ENCODE measurements at places on chromosomes 5 and 9.
A peak's percentile ranks its signal among the peaks of the same experiment; 100 is the strongest.

GRCh38 chr5:76521240-76521758, 101.9 kb downstream of the F2RL2 start:
- DNase-seq = peak; percentile 92

DNA sequence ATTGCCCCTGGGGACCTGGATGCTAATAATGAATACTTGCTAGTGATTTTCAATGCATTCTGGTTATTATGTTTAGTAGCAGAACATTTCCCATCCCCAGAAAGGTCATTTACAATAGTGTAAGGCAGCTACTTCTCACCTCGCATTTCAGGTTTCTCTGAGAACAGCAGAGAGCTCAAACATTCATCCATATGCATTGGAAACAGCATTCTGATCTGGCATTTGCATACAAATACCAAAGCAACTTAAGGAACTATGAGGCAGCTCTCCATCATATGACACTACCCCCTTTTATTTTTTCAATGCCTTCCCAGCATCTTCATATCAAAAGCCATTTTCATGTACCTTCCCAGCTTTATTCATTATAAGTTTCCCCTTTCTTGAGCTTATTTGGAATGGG, 6.4 kb downstream of the PPP2R2B start:
- DNase-seq = no peak

DNA sequence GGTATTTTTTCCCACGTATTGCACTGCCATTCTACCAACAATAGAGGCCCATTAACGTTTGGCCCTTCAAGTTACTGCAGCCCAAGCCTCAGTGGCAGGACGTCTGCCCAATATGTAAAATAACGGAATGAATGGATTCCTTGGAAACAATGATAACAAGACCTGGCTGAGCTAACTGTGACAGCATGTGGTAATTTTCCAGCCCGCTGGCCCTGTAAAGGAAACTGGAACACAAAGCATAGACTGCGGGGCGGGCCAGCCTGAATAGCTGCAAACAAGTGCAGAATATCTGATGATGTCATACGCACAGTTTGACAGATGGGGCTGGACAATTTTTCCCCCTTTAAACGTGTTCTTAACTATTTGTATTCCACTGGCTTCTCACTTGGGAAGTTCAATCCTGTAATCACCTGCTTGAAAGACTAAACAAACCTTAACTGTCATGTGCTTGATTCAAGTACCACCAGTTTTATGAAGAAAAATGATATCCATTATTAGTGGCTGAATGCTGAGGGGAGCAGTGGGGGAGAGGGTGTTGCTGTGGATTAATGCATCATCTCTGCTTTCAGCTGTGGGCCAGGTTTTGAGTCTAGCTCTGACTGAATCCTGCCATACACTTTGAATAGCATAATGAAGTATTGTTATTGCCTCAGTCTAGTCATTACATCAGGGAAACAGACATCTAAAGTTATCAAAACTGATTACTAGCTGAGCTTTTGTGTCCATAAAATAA, 323.9 kb downstream of the TMEM161B start:
- no peak for DNase-seq

- DNase-seq = no peak
Measured at GRCh38 chr5:106086352-106086751, 1584.4 kb downstream of the EFNA5 start.

DNA sequence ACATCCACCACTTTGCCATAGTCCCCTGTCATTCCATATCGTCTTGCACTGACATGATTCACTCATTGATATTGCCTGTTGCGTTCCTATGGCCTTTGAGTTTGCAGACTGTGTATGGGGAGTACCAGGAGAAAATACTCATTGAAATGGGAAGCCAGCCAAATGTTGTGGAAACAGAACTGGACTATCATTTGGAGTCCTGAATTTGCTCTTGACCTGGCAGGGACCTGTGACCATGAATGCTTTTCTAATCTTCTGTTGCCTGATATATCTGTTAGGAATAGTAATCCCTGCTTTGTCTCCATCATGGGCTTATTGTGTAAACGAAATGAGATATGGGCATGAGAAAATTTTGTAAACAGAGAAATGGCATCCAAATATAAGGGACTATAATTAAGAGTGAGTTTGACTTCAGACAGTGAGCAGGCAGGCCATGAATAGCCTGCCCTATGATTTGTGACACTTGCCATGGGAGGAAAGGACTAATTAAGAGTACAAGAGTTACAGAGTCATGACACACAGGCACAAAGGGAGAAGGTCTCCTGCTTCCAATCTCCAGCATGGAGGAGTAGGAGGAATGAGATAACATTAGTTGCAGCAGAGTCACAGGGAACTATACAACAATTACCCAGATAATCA, 572.9 kb upstream of the SGCD start:
- no peak for DNase-seq

DNA sequence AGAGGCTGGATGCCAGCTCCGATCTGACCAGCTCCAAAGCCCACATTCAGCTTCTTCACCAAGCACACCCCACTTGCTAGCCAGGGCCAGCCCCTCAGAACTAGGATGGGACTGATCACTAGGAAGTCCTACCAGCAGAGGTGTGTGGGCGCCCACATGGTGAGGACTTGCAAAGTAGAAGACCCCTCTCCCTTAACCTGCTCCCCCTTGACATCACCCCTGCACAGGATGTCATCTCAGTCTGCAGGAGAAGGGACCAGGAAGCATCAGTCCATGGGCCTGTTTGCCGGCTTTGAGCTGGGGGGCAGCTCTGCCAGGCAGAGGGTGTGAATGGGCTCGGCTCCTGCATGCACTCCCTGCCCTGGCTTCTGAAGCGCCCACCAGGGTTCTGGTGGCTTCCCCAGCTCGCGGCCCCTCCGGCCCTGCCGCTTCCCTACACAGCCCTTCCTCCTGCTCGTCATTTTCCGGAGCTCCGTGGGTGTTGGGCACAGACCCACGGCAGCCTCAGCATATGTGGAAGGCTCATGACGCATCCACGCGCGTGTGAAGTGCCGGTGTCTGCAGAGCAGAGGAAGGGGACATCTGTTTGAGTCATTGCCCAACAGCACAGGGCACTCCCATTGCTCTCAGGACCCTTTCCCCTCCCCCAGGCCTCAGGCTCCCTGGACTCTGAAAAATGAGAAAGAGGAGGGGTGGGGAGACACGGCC, 3.7 kb upstream of the FAM78A start:
- DNase-seq = peak; percentile 60

GRCh38 chr9:35862328-35862727, 7.9 kb downstream of the OR13J1 start:
- no peak for DNase-seq

DNA sequence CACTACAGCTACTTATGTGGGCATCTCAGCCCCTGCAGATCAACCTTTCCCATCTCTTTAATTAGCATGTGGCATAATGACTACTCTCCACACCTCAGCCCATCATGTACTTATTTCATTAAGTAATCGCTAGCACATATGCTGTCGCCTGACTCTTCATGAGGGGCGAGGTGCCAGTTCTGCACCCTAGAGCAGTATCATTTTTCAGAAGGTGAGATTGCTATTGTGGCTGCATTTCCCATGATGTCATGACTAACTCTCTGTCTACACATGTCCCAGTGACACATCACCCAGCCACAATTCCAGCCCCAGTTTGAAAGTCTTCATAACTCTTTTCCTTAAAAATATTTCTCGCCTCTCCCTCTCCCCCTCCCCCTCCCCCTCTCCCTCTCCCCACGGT, 7.6 kb upstream of the F2RL1 start:
- no peak for DNase-seq

DNA sequence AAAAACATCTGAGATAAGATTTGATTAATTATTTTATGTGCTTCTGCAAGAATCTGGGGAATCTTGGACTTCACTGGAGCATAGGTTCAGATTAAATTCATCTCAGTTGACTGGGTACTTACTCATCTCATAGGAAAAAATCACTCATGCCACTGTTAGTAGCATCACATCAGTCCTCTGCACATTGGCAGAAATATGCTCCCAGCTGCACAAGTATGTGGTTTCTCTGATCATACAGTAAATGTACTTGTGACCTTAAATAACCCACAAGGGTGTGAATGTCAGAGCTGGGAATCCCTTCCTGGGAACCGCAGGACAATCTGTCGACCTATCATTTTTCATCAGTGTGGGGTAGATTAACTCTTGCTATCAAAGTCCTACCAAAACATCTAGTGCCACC, 203.7 kb upstream of the SLC24A2 start:
- no peak for DNase-seq

DNA sequence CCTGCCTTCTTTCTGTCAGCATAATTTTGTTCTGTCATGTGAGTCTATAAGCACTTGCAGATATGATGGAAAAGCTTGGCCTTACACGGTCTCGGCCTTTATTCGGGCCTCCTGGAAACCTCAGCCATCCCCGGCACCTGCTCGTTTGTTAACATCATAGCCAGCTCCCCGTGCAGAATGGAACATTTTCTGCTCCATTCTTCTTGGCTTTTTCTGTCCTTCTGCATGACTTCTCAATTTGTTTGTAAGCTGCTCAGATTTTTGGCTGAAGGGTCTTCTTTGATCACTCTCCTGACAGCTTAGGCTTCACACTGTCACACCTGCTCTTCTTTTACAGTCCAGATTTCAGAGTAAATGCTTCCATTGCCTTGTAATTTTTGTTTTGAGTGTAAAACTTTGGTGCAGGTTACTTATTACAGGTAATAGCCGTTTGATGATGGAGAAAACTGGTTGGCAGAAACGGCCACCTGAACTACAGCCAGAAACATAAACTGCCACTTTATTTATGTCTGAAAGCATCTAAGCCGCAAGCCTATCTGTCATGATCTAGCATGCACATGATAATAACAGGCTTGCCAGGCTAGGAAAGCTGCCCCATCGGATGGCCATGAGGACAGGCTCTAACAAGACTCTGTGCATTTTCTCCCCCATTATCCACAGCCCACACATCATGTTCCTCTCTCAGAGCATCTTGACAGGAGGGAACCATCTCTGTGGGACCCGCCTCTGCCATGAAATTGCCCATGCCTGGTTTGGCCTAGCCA, 197.0 kb downstream of the AOPEP start:
- DNase-seq = no peak

DNA sequence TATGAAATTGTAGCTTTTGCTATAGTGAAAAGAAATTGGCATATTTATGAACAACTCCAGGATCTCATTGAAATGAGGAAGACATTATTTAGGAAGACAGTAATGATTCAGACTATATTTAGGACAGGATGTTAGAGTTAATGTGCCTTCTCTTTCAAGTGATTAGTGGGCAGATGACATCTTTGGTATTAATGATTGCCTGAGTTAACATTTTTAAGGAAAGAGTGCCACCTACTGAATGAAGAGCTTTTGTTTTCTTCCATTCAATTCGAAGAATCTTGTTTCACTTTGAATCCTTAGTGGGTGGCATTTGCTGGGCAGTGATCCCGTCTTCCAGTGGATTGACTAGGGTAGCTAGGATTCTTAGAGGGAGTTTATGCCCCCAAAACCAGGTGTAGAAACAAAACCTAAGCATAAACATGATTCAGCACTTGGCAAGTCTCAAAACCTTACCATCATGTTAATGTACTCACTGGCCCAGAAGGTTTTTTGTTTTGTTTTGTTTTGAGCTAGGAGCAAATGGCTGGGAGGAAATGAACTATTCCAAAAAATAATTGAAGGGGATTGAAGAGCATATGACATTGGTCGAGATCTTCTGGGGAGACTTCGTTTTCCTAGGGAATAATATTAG, 23.2 kb downstream of the MAP3K1 start:
- DNase-seq = peak; percentile 78

GRCh38 chr9:109604781-109605180, 106.7 kb upstream of the PTPN3 start:
- no peak for DNase-seq

- DNase-seq = no peak
Measured at GRCh38 chr9:15369238-15369637, 53.4 kb upstream of the SNAPC3 start.

DNA sequence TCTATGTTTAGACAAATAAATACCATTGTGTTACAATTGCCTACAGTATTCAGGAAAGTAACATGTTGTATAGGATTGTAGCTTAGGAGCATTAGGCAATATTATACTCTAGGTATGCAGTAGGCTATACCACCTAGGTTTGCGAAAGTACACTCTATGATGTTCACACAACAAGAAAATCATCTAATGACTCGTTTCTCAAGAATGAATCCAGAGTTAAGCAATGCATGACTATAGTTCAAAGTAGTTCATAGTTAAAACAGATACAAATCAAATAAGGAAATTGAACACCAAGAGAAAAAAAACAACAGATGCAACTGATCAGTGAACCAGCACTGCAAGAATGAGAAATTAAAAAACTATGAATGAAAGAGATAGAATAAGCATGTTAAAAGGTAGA, 27.6 kb upstream of the ABLIM3 start:
- DNase-seq = no peak

All from suppressor macrophage treated with lipopolysaccharide for 4 hours (primary cell).